ENCODE measurements at places on chromosomes 3 and 15.

DNA sequence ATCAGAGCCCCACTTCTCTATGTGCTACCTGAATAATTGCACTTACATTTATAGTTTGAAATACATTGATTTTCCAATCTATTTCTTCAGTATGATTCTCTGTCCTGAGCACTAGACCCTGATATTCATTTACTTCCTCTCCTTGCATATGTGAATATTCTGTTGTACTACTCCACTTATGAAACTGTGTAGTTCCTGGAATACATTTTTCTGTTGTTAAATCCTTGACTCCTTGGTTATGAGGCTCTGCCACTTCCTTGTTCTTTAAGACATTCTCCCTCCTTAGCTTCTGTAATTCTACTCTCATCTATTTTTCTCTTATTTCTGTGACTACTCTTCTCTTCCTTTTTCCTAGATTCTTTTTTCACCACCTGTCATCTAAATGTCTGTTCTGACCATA lies 12.9 kb upstream of the MGA start:
- DNase-seq = no peak

GRCh38 chr15:59941612-59942011 lies 62.5 kb upstream of the FOXB1 start:
- DNase-seq = no peak

GRCh38 chr15:64754663-64755426 lies 20.5 kb downstream of the RBPMS2 start:
- DNase-seq = no peak

- no peak for DNase-seq
These were observed 43.9 kb downstream of the BHLHE40 start for GRCh38 chr3:5022966-5023776.

DNA sequence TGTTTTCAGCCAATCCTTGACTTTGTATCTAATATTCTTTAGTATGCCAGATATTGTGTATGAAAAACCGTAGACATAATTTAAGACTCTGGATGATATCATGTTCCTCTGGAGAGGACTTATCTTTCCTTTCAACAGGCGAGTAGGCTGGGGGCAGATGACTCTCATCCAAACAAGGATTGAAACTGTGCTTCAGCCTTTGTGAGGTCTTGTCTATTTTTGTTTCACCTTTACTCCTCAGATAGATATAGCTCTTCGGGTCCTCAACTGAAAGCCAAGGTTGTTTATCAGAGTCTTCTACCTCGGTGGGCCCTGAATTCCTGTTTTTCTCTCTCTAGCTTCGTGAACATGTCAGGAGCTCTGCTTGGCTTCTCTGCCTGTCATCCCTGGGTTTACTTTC lies 66.0 kb downstream of the C3orf20 start:
- DNase-seq = no peak

GRCh38 chr15:54011656-54012055 lies 33.4 kb downstream of the UNC13C start:
- no peak for DNase-seq

DNA sequence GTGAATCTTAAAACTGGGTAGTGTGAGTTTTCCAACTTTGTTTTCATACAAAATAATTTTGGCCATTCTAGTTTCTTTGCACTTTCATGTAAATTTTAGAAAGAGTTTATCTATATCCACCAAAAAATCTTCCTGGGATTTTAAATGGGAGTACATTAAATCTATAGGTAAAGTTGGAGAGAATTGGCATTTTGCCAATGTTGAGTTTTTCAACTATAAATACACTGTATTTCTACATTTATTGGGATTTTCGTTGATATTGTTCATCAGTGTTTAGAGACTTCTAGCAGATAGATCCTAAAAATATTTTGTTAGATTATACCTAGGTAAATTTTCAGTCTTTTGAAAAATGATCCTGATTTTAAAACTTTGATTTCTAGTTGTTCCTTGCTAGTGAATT lies 83.1 kb upstream of the CCDC54 start:
- DNase-seq = no peak

- no peak for DNase-seq
These were observed 73.2 kb downstream of the CORO2B start for GRCh38 chr15:68651916-68652525.

GRCh38 chr15:73631915-73632669 lies 1.1 kb downstream of the NPTN start:
- DNase-seq = peak; percentile 3

DNA sequence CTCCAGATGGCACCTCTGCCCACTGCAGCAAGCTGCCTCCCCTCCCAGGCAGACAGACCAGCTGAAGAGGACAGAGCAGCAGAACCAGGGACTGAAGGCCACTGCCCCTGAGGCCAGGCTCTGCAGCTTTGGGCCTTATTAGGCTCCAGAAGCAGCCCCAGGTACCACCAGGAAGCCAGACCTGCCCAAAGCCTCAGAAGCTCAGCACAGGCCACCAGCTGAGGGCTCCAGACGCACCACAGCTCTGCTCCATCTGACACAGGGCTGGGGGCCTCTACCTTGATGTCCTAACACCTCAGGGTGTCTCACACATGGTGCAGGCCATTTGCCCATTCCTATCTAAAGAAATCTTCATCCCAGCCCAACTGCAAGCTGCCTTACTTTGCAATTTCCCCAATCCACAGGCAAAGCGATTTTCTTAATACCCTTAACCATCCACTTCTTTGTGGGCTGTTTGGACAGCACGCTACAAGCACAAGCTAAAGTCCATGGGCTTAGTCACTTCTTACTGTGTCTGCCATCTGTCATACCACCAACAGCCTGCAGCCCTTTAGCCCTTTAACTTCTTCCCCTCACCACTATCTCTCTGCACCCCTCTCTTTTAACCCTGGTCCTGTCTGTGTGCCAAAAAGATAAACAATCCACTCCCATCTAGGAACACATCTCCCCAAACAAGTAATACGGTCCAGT lies 112.1 kb downstream of the IQSEC1 start:
- DNase-seq = no peak

- DNase-seq = no peak
These were observed 45.6 kb downstream of the DLEC1 start for GRCh38 chr3:38084334-38085310.

GRCh38 chr3:53704363-53704725 lies 141.9 kb downstream of the CHDH start:
- no peak for DNase-seq

GRCh38 chr15:51104512-51104911 lies 9.8 kb upstream of the TNFAIP8L3 start:
- no peak for DNase-seq

DNA sequence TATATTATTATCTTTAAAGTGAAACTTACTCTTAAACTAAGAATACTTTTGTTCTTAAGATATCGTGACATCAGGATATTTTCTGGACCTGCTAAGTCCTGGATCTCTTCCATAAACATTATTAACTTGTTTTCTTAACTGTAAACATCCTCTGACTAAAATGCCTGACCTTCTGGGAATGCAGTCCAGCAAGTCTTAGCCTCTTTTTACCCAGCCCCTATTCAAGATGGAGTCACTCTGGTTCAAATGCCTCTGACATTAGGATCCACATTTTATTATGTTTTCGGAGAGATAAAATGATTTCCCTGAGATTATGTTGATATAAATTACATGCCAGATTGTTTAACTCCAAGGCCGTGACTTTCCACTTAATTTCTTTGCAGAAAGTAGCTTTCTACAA lies 37.6 kb downstream of the OSTN start:
- no peak for DNase-seq

DNA sequence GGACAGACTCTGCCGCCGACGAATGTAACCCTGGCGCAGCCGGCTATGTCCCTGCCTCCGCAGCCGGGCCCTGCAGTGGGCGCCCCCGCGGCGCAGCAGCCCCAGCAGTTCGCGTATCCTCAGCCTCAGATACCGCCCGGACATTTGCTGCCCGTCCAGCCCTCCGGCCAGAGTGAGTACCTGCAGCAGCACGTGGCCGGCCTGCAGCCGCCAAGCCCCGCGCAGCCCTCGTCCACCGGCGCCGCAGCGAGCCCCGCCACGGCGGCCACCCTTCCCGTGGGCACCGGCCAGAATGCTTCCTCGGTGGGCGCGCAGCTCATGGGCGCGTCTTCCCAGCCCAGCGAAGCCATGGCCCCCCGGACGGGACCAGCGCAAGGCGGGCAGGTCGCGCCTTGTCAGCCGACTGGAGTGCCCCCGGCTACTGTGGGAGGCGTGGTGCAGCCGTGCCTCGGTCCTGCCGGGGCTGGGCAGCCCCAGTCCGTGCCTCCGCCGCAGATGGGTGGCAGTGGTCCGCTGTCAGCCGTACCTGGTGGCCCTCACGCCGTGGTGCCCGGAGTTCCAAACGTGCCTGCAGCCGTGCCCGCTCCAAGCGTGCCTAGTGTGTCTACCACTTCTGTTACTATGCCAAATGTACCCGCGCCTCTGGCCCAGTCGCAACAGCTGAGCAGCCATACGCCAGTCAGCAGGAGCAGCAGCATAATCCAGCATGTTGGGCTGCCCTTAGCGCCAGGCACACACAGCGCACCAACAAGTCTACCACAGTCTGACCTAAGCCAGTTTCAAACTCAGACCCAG lies 2.4 kb downstream of the TSC22D2 start:
- no peak for DNase-seq

- DNase-seq = no peak
These were observed 16.9 kb upstream of the FAM3D start for GRCh38 chr3:58683466-58683865.

- DNase-seq = peak; percentile 76
These were observed 1079.5 kb downstream of the IGSF11 start for GRCh38 chr3:117955196-117955595.

- no peak for DNase-seq
These were observed 327.1 kb upstream of the SLCO3A1 start for GRCh38 chr15:91526424-91526823.

DNA sequence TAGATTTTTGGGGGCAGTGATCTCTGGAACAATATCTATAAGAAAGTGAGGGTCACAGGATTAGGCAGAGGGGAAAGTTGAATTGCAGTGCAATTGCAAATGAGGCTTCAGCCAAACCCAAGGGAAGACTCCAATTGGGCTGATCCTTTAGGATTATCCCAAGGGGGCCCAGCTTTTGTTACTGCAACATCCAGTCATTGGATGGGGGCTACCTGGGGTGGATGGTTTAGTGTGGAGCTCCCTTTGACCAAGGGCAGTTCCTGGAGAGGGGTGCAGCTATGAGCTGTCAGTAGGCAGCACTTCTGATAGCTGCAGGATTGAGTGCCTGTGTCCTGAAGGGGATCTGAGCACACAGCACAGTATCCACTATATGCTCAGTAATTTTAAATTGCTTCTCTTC lies 355.2 kb upstream of the AZI2 start:
- DNase-seq = no peak

DNA sequence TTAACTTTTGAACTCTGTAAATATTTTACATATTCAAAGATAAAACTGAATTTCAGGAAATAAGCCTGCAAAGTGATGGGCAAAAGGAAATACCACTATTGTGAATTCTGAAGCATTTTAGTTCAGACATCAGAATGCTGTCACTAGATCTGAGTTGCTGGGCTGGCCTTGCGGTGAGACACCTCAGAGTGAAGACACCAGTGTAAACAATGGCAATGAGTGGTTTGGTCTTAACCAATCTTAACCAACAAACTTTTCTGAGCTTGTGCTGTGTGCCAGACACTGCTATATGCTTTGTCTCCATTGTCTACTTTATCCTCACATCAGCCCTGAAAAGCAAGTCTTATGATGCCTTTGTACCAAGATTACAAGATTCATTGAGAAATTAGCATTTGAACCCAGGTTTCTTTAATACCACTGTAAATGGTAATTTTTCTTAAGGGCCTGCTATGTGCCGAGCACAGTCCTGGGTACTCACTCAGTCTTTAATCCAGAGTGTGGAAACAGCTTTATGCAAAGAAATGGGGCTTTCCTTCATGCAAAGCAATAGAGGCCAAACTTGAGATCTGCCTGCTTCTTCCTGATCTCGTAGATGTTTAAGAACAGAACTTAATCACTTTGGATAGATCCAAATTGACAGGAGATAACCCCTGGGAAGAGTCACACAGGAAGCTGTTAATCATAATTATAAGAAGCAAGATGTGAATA lies 55.0 kb downstream of the TMEM39A start:
- DNase-seq = no peak

DNA sequence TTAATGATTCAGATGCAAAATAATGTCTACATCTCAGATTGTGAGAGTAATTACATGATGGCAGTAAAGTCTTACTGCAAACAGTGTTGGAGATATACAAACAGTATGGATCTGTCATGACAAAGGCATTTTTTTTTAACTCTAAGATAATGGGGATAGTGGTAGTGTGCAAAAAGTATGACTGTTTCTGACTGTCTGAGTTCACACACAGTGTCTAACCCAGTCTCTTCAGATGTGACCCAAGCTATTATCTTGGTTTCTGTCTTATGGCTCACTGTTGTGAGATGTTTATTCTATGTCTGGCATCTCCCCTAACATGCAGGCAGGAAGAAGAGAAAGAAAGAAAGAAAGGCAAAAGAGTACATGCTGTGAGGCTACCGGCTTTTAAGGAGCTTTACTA lies 17.0 kb downstream of the RPL39L start:
- no peak for DNase-seq

DNA sequence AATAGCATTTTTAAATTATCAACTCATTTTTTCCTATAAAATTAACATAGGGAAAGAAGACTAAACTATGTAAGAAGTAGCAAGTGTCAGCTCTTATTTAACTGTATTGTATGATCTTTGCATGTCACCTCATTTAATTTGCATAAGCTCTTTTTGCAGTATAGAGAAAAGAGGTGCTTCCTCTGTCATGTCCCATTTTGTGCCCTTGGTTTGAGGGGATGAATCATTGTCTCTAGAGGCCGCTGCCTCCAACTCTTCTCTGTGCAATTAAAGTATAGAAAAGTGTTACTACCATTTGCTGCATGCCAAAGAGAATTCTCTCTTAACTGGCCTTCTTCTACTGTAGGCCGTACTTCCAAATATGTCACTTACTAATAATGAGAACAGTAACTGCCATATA lies 93.4 kb downstream of the LRRC28 start:
- DNase-seq = no peak

DNA sequence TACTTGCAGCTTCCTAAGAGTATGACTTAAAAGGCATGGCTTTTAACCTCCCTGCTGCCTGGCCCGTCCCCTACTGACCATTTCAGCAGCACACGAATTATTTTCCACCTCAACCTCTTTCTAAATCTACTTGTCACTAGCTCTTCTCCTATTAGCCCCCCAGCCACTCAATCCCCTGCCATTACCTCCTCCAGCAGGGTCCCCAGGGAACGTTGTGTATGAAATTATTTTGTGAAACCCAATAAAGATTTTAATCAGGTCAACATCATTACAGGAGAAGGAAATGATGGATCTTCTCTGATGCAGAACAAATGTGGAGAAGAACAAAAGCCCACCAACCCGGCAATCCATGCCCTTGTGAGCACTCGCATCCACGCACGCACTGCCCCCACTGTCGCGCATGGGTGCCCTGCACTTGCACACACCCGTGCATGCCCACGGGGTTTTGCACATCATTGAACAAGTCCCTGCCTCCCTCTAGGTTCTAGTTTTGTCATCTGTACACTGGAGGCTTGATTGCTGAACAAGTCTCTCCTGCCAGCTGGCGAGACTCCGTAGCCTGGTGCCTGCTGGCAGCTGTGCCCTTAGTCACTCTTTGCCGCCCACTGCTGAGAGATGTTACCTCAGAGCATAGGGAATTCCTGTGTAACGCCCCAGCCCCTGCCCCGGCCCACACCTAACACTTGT lies 51.6 kb downstream of the LINGO1 start:
- no peak for DNase-seq

Data from NCI-H748 treated with DMSO at 0.1 percent for 48 hours (cell line).